ENCODE measurements at places on chromosomes 3 and 15.

- DNase-seq, result no peak
Measured at GRCh38 chr3:24639481-24640329, 145.1 kb upstream of the THRB start.

DNA sequence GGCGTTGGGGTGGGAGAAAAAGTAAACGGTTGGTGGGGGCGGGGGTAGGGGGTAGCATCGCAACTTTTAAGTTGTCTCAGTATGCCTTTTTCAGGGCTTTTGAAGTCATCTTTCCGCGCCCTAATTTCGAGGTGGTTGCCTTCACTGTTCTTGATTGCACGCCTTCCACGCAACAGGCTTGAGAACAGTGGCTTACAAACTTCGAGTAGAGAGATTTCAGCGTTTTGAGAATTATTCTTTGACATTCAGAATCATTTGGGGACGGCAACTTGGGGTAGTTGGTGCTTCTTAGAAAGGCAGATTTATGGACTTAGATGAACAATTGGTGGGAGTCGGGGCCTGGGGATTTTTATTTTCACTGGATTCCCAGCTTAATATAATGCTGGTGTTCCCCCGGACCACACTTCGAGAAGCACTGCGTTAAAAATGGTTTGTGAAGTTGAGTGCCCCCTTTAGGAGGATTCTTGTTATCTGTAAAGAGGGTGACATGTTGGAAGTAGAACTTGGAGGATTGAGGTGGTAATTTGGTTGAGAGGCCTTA, 880 bp downstream of the PPP4R2 start:
- no peak for DNase-seq

DNA sequence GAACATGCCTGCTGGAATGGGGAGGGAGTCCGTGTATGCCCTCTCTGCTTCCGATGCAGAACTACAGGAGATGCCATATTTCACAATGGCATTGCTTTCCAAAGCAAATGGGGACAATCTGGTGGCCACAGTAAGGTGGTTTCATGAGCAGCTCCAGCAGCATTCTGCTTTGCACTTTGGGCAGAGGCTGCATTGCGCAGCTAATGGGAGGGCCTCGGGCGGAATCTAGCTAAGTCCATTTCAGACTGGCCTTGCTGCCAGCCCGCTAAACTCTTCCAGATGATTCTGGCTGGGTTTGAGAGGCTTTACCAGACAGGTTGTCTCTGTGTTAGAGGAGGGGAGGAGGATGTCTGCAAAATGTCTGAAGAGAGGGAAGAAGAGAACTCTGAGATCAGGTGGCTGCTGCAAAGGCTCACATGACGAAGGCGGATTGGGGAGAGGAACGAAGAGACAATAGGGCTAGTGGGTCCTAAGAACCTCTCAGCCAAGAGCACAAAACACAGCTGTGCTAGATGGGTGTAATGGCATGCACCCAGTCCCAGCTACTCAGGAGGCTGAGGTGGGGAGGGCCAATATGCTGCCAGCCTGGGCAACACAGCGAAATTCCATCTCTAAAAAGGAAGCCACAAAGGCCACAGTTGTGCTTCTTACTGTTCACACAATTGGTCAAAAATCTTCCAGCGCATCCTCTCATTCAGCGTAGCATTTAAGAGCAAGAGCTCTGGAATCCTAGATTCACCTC, 63.7 kb downstream of the BDH1 start:
- DNase-seq, result peak; percentile 53

DNA sequence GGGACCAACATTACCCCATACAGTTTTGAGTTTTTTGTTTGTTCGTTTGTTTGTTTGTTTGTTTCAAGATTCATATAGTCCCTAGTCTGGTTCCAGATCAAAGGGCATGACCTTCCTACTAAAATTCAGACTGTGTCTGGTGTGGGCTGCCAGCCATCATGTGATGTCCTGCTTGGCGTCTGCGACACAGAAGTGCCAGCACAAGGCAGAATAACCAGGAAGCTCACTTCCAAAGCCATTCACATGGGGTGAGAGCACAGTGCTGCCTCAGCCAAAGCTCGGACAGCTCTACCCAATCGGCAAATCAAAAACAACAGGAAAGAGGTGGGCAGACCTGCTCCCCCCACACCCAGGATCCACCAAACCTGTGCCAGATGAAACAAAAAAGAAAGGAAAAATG, 142.6 kb upstream of the THBS1 start:
- no peak for DNase-seq

DNA sequence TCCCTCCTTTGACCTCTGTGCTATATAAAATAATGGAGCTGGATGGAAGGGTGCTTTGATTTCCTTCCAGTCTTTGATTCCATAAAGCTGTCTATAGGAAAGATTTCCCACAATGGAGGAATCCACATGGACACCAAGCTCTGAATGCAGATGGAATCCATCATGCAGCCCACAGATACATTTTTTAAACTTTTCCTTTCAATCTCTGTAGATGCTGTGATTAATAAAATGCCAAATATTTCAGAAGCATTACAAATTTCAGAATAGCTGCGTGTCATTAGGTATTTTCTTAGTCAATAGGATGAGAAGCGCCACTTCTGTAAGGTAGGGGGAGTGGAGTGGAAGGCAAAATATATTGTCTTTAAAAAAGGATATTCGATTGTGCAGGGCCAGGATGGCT, 489.0 kb downstream of the NTRK3 start:
- DNase-seq, result no peak

DNA sequence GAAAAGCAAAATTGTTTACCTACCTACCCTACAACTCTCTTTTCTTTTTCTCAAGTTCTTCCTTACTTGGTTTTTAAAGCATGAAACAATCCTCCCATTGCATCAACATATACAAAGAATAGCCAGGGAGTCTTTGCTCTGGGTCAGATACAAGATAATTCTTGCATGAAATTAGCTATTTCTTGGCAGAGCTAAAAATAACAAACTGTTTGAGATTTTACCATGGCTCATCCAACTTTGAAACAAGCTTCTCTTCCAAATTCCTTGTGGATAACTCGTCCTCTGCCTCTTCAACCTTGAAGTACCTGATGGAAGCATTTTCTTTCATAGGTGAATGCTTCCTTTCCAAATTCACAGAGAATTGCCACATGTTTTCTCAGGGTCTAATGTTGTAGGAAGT, 9.2 kb upstream of the CBLB start:
- no peak for DNase-seq

DNA sequence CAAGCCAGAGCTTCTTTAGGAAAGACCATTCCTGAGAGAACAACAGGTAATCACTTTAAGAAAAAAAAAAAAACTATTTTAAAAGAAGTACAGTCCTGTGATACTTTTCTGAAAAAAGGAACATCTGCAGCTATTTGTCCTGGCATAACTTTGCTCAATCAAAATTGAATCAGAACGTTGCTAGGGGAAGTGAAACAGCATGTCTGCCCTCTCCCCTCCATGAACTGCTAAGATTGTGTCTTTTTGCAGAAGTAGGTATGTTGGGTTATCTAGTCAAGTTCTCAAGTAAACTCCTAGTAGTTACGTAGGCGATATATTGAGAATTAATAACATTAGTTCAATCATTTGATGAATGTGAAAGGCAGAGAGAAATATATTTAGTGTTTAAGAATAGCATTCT, 1013.3 kb downstream of the TUSC7 start:
- no peak for DNase-seq

GRCh38 chr15:40931300-40932142, 2.4 kb downstream of the DLL4 start:
- DNase-seq, result no peak

- peak; percentile 62 for DNase-seq
Measured at GRCh38 chr15:89971592-89971997, 29.5 kb upstream of the ZNF710 start.

DNA sequence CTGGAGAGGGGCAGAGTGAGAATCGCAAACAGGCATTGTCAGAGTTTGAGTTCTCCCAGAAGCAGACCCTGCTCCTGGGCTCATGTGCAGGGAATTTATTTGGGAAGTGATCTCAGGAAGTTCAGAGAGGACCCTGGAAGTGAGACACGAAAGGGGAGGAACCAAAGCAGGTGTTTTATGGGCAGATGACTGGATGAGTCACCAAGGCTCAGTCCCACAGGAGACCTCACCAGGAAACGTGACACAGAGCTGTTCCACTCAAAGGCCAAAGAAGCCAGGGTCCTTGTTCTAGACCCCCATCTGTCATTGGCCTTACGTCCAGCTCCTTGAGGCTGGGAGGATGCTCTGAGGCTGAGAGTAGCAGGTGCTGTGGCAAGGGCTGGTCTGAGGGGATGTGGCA, 43.4 kb upstream of the SEC22A start:
- no peak for DNase-seq

GRCh38 chr3:97338375-97338774, 426.2 kb upstream of the ARL6 start:
- no peak for DNase-seq

- no peak for DNase-seq
Measured at GRCh38 chr15:89482139-89482538, 14.2 kb downstream of the RHCG start.

DNA sequence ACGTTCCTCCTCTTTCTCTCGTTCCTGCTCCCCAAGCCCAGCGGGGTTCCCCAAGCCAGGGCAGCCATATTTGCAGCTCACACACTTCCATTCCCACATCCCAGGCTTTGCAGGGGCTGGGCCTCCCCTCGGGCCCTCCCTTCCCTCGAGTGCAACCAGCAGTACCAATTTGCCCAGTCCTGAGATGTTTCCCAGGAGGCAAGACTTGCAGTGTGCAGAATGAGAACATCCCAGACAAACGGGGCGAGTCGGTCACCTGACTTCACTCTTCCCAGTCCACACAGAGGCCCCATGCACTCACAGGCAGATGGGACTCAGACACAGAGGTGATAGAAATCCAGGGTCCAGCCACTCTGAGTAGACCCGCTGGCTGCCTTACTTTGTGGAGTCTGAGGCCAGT, 56.2 kb upstream of the SLC6A6 start:
- no peak for DNase-seq

GRCh38 chr3:29141918-29142275, 139.0 kb upstream of the RBMS3 start:
- peak; percentile 24 for DNase-seq

DNA sequence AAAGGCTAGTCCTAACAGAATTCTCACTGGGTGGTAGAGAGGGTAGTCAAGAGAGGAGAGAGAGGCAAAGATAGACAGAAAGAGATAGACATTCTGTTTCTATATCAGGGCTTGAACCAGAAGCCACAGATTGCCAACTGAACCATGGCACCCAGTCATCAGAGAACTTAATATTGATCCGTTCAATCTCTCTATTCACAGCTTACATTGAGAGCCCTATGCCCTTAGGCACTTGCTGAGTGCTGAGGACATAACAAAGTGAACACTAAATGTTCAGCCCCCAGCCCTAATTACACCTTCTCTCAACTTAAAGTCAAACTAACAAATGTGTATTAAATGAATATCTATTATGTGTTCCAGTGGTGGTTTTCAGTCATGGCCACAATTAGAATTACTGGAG, 124.1 kb downstream of the FILIP1L start:
- DNase-seq, result no peak

DNA sequence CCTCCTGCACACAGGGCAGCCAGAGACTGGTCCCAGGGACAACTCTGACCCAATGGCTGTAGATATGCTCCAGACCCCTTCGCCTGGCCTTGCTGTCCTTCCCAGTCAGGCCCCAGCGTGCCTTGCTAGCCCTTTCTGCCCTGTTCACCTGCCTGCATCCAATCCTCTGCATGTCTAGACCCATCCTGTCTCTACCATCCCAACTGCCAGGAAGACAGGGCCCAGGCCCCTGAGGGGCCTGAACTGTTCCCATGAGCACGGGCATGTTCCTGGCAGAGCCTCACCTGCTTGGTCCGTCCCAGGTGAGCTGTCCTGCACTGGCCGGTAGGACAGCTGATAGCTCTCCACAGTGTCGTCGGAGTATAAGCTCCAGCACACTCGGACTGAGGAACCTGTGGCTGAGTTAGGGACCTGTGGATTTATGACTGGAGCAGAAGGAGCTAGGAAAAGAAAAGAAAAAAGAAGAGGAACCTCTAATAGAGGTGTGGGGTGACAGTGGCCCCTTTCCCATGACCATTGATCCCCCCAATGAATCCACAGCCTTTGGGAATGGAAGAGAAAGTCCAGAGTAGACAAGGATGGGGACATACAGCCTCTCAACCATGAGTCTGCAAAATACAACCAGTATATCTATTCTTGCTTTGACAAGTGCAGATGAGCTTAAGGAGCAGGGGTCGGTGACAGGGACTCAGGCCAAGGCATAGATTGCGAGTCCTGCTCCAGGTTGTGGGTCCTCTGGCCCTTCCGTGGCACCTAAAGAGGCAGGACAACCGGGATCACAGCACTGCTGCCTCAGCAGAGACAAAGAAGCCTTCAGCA, 33.9 kb downstream of the FSD2 start:
- no peak for DNase-seq

- DNase-seq, result no peak
Measured at GRCh38 chr3:151112731-151113130, 27.3 kb downstream of the MED12L start.

DNA sequence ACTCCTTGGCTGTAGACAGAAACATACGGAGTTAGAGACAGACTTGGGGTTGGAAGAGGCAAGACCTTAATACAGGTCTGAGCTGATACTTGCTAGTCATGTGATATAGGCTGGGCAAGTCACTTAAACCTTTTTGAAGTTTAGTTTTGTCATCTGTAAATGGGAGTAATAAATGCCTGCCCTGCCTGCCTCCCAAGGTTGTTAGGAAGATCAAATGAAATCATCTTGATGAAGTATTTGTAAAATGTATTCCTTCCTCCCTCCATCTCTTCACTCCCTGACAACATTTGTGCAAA, 2.9 kb downstream of the PXK start:
- DNase-seq, result no peak

DNA sequence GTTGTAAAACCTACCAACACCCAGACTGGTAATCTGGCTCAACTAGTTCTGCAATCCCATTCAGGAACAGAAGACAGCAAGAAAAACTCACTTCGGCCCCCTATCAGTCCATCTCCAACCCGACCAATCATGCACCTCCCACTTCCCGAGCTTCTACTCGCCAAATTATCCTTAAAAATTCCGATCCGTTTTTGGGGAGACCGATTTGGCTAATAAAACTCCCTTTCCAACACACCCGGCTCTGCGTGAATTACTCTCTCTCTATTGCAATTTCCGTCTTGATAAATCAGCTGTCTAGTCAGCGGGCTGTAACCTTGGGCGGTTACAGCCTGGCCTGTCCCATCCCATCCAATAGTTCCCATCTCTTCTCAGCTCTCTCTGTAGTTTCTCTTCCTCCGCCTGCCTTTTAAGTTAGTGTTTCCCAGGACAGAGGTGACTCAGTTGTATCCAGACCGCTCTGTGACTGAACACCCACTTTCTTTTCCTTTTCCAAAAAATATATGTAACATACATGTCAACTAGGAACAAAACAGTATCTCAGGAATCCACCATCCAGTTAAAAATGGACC, 780 bp upstream of the ACAD9 start:
- peak; percentile 36 for DNase-seq

DNA sequence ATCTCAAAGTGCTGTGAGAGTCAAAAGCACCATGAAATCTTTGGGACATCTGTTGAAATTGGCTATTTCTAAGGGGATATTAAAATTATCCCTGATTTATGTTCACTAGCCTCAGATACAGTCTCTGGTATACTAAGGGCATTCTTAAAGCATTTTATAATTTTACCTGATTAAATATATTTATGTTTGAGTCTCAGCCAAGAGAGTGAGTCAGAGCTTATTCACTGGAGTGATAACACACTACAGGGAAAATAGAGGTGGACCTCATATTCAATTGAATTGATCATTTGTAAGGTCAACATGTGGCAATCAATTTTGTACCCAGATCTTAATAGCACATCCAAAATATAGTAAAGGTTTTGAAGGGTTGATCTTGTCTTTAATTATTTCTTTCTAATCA, 733.6 kb downstream of the EPHA3 start:
- no peak for DNase-seq

All from right hindlimb (tissue), 1 donor.